CD4-positive, alpha-beta T cell treated with Interleukin-4 for 1 hour (primary cell): ENCODE measurements at places on chromosomes 1 and 21.

GRCh38 chr21:44429894-44430293 is 25.4 kb upstream of the LRRC3 start:
- no peak for DNase-seq

DNA sequence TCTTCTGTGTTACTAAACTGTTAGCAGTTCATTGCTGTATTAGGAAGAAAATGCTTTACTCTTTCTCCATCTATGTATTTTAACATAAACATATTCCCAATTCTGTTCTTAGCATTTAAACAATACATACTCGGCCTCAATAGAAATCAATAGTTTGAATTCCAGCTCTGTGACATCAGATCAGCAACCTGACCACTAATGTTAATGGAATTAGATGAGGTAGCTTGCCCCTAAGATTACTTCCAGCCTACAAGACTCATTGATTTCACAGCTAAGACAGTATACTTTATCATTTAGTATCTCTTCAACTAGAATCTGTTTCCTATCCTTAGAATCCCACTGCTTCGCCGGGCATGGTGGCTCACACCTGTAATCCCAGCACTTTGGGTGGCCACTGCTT is 38.9 kb downstream of the EPRS1 start:
- no peak for DNase-seq

GRCh38 chr1:199312626-199313025 is 673.8 kb downstream of the PTPRC start:
- no peak for DNase-seq

- DNase-seq: no peak
Observed at GRCh38 chr1:225767634-225768540, 9.7 kb upstream of the SRP9 start.

- no peak for DNase-seq
Observed at GRCh38 chr1:168088511-168089325, 48.0 kb downstream of the GPR161 start.

GRCh38 chr1:107824946-107825345 is 140.0 kb downstream of the VAV3 start:
- DNase-seq: no peak

- DNase-seq: no peak
Observed at GRCh38 chr1:100415498-100415778, 63.1 kb downstream of the CDC14A start.

- DNase-seq: no peak
Observed at GRCh38 chr1:172487550-172487949, 43.7 kb upstream of the PIGC start.

- DNase-seq: no peak
Observed at GRCh38 chr1:98735756-98736155, 74.2 kb downstream of the SNX7 start.
